ENCODE measurements at places on chromosomes 11 and 22. TPM values are rescaled to one million over a fixed set of nuclear protein-coding genes. Genes with fewer than 3 reads are reported as not detected.

OR10A2 gene
- not detected for total RNA-seq

SLC6A5 gene
- not detected for total RNA-seq

FOXRED1 gene
- total RNA-seq = 14.7 TPM

OR8H1 gene
- not detected for total RNA-seq

LRRC55 gene
- total RNA-seq = not detected

CCDC73 gene
- total RNA-seq = not detected

ASRGL1 gene
- 0.98 TPM for total RNA-seq

All from fibroblast of the aortic adventitia (primary cell).